A549 treated with CORT108297 at 1 μM for 4 hours (cell line): ENCODE measurements at places on chromosomes 7 and 10. TPM values are rescaled to one million over a fixed set of nuclear protein-coding genes. Genes with fewer than 3 reads are reported as not detected.

The KCP gene
- 0.14 to 0.25 TPM (median 0.22 TPM) in 5 replicates for total RNA-seq

The NPC1L1 gene
- total RNA-seq = 0.01 to 0.08 TPM (median 0.06 TPM) in 5 replicates

The KNDC1 gene
- 0.69 to 2.2 TPM (median 2.1 TPM) in 5 replicates for total RNA-seq

The METTL27 gene
- total RNA-seq = 6.9 to 12.4 TPM (median 11.5 TPM) in 5 replicates

The OR2A1 gene
- not detected in 5 replicates for total RNA-seq
